Common myeloid progenitor, CD34-positive (primary cell): ENCODE measurements at places on chromosomes 1 and 21.

DNA sequence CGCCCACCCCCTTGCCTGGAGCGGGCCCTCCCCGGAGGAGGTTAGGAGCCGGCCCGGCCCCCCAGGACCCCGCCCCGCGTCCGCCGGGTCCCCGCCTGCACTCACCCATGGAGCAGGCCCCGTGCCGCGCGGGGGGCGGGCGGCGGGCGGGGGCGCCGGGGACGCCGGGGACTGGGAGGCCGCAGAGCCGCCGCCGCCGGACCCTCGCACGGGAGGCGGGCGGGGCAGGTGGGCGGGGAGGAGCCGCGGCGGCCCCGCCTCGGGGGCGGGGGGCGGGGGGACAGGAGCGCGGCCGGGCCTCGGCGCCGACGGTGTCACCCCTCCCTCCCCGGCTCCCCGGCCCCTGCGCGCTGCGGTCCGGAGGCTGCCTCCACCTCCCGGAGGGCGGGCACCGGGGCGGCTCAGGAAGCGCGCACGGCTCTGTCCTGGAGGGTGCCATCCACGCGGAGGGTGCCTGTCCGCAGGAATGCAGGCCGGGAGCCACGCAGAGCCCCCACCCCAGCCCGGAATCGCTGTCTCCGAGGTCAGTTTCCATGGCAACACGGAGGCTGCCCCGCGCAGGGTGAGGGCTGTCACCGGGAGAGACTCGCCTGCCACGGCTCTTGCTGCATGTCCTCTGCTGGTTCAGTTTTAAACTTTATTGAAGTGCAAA, 5.9 kb upstream of the PLEKHG5 start:
- DNase-seq: peak; percentile 59

GRCh38 chr1:43396059-43396458, 6.4 kb downstream of the SZT2 start:
- no peak for DNase-seq

- peak; percentile 83 for DNase-seq
Measured at GRCh38 chr1:228989992-228990827, 254.9 kb downstream of the RHOU start.

DNA sequence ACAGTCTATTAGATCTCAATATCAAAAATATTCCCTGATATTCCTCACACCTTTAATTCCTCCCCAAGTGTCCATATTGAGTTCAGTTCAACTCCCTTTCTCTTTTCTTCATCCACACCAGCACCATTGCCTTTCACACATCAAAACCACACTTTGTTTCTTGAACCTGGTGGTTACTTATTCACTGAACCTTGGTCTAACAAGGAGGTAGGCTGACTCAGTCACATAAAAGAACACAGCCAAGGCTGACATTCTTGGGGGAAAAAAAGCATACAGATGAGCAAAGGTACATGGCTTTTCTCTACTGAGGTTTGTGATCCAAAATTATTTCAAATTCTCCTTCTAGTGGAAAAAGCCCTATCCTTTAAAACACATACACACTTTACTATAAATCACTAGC, 131.7 kb upstream of the USH2A start:
- DNase-seq: no peak

DNA sequence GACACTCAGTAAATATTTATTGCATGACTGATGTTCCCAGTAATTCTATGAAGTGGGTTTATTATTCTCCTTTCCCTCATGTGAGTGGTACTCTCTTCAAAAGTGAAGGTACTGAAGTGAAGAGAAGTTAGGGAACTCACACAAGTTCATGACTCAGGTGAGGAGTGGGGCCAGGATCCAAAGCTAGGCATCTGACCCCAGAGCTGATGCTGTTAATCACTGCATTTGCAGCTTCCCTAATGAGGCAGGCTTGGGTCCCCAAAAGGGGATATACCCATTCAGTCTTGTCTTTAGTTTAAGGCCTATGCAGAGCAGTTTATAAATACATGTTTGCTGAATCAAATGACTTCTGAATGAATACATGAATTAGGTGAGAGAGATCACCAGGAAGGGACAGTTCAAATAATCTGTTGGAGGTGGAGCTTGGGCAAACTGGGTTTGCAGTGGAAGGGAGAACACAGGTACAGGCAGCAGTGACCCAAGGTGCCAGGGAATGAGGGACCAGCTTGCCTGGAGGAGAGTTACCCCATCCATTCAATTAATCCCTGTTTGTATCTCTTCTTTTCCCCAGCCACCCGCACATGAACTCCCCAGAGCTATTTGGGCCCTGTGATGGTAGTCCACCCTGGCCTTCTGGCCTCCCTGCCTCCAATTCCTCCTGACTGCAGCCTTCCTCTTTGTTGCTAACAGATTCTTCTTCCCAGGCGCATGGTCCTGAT, 2.0 kb downstream of the CD58 start:
- no peak for DNase-seq

- no peak for DNase-seq
Measured at GRCh38 chr1:235642943-235643371, 6.6 kb downstream of the GNG4 start.

DNA sequence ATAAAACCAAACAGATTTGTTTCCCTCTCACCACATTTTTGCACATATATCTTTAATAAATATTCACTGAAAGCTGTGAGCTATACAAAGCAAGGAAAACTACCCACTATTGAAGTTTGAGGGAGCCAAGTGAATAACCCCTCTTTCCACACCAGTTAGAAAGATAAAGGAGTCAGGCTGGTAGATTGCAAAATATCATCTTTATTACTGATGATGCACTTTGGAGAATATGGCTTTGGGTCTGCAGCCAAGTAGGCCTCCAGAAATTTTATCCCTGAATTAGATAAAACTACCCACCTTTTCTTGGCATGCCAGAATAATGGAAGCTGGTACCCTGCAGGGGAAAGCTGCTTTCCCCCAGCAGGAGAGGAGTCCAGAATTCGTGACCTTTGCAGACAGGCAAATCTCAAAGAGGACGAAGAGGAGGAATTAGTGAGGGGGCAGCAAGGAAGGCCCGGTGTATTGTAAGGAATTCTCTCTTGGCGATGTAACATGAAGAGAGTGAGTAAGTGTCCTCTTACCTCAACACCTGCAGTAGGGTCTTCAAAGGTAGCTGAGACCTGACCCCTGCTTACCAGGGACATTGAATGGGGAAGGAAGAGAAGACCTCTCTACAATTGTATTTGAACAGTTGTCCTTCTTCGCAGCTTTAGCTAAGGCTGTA, 84.7 kb downstream of the LRRC8D start:
- no peak for DNase-seq

- peak; percentile 76 for DNase-seq
Measured at GRCh38 chr1:231626951-231627614, 493 bp downstream of the DISC1 start.

DNA sequence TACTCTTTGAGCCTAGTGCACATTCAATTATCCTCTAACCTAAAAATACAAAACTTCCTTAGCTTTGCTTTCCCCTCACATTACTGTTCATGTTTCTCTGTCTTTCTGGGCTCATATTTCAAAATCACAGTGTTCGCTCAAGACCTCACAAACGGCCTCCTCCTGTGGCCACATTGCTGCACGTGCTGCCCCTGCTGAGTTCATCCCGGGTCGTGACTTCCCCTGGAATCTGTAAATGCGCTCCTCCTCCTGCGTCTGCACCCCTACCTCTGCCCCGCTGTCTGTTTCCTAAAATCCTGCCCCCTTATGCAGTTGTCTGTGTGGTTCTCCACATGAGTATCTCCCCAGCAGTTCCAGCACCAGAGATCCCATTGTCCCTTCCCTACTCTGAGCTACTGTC, 45.5 kb upstream of the RAVER2 start:
- DNase-seq: no peak

DNA sequence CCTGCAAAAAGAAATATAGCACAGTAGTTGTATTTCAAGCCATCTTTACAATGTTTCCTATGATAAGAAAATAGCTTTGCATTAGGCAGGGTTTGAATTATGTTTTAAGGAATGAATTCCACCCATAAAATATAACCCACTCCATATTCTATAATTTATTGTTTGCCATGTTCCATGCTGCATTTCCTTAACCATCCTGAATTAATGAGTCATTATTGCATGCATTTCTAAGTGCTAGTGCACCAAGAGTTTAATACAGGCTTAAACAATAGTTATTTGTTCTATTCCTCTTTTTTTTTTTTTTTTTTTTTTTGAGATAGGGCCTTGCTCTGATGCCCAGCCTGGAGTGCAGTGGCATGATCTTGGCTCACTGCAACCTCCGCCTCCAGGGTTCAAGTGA, 45.2 kb downstream of the MIGA1 start:
- no peak for DNase-seq

GRCh38 chr1:162391790-162392563, 10.4 kb downstream of the C1orf226 start:
- DNase-seq: peak; percentile 80

- no peak for DNase-seq
Measured at GRCh38 chr1:171756856-171757255, 15.0 kb upstream of the VAMP4 start.
